ENCODE measurements at places on chromosomes 1 and 21.

DNA sequence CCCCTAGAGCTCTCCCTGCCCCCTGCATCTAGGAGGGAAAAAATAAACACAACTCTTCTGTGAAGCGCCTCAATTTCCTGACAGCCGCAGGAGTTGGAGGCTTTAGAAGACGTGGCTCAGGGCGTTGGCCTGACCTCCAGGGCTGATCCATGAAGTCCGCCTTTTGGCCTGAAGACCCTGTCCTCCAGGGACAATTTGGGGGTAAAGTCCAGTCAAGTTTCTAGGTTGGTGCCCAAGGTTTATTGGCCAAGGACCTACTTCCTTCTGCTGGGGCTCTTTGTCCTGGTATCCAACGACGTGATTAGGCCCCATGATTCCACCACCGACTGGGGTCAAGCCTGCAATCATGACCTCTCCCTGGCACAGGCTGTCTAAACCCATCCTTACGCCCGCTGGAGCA lies 54.9 kb downstream of the PTPRF start:
- DNase-seq, result no peak

- DNase-seq, result no peak
Measured at GRCh38 chr1:30414851-30415165, 308.6 kb downstream of the MATN1 start.

- no peak for DNase-seq
Measured at GRCh38 chr1:44685881-44686280, 11.4 kb downstream of the ARMH1 start.

DNA sequence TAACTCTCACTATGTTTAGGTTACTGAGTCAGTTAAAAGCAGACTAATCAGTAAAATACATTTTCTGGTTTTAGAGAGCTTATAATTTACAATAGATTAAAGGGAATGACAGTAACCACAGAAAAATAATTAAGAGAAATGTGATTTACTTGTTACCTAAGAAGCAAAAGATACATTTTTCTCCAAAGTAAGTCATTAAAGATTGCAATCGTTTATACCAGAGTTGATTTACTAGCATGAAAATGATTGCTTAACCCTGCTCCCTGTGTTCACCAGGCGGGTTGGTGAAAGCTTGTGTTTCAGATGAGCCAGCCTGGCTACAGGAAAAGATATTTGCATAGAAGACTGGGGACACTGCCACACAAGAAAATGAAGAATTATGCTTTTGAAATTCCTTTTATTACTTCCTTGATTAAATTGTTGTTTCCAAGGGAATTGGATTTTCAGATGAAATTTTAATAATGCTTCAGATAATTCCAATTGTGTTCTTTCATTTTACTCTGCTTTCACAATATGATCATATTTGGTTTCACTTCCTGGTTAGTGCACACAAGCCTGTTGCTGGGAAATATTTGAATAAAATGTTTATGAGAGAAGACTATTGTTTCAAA lies 27.9 kb downstream of the LRRC8B start:
- no peak for DNase-seq

- DNase-seq, result no peak
Measured at GRCh38 chr1:14242123-14242522, 356.4 kb upstream of the KAZN start.

Data from T-helper 9 cell (primary cell).